Stimulated activated CD4-positive, alpha-beta T cell treated with anti-CD3 and anti-CD28 coated beads, Interleukin-1b, Interleukin-23, amount 100 ng/mL, for 1 hour (primary cell): ENCODE measurements at places on chromosomes 4 and X.

GRCh38 chrX:66676990-66677389, 38.1 kb upstream of the EDA2R start:
- DNase-seq, result no peak

GRCh38 chr4:30875658-30876269, 155.6 kb downstream of the PCDH7 start:
- DNase-seq, result no peak

- no peak for DNase-seq
Measured at GRCh38 chr4:19557161-19557560, 694.5 kb upstream of the SLIT2 start.

- no peak for DNase-seq
Measured at GRCh38 chr4:173379929-173380328, 9.2 kb downstream of the SAP30 start.

- no peak for DNase-seq
Measured at GRCh38 chr4:39305912-39306677, 60.1 kb downstream of the RFC1 start.

DNA sequence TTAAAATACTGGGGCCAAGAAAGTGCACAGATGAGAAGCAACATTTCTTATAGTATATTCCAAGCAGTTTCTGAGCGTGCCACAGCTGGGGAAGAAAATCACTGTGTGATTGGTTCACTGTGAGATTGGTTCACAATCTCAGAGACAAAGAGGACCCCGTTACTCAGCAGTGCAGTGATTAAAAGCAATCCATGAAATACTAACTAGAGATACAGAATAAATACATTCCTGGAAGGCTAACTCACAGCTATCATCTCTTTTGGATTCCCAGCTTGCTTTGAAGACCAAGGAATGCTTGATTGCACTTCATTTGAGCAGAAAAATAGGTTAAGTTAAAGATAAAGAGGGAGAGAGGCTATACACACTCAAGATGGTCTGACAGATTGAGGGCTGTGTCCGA, 132.1 kb upstream of the RAPGEF2 start:
- DNase-seq, result no peak

GRCh38 chrX:29617725-29618124, 597.6 kb upstream of the MAGEB2 start:
- DNase-seq, result no peak

- no peak for DNase-seq
Measured at GRCh38 chrX:65035446-65035770, 59.2 kb upstream of the ZC4H2 start.
